ENCODE measurements at places on chromosomes 11 and 22.

- no peak for DNase-seq
Measured at GRCh38 chr11:108587109-108587508, 6.5 kb downstream of the EXPH5 start.

DNA sequence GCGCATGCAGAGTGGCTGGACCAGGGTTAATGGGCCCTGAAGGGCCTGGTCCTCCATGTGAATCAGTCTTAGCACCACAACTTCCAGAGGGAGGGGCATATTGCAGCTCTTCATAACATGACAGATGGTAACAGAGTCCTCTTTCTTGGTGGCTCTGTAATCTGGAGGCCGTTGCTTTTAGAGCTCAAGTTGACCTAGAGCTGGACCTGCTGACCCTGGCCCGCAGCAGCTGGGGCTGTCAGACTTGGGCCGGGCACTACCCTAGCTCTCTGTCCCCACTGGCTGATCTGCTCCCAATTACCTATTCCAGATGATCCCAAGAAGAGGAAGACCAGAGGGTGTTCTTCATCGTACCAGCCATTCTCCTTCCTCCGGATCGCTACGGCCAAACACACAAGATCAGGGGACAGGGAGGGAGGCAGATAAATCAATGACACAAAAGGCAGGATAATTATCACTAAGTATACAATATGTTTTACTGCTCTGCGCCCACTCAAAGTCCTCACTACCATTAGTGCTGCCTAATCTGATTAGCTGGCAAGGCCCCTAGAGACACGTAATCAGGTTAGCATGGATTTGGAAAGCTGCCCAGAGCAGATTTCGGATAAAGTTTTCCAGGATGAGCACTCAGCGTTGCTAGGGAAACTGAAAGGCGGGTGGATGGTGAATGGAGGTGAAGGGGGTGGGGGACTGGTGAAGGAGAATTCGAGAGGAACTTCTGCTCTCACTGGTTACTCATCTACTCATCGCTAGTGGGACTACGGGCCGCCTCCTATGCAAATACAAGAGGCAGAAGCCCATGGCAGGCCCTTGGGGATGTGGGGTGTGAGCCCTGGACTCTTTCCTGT is 64.5 kb upstream of the PHOX2A start:
- DNase-seq: no peak

DNA sequence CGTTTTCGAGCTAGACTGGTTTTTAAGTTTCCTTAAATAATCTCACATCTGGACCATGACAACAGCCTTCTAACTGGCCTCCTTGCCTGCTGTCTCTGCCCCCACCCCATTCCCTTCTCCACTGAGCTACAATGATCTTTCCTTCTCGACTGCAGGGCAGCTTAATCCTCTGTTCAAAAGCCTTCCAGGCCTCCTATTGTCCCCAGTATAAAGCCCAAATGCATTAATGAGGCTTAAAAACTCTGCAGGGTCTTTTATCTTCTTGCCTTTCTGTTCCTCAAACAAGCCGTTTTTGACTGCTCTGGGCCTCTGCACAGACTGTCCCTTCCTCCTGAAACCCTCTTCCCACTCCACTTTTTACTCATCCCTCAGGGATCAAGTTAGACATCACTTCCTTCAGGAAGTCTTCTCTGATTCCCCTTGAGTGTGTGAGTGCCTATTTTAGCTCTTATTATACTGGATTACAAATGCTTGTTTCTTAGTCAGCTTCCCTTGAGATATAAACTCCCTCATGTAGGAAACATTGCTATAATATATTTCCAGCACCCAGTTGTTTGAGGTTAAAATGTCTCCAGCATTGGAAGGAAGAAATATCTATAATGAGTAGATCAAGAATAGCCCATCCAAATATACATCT is 23.6 kb upstream of the PAMR1 start:
- DNase-seq: no peak

DNA sequence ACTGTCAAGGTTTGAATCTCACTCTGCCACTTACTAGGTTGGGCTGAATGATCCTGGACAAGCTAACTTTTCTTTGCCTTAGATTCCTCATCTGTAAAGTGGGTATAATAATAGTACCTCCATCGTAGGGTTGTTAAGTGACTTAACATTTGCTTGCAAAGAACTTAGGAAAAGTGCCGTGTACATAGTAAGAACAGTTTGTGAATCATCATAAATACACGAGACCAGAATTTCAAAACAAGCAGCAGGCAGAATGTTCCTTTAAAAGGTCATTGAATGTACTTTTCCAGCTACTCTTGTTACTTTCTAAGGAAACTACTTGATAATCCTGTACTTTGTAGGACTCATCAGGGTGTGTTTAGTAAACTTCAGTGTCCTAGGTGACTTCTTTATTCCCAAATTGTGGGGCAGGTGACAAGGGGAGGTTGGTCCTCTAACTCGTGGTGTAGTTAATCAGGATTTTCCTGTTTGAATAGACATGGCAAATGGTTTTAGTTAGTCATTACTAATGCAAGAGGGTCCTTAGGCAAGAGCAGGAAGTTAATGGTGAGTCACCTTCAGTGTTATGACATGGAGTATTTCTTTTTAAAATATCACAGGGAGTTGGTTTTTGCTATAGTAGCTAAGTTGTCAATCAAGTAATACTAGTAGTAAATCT is 67.9 kb downstream of the YAP1 start:
- DNase-seq: peak; percentile 56

DNA sequence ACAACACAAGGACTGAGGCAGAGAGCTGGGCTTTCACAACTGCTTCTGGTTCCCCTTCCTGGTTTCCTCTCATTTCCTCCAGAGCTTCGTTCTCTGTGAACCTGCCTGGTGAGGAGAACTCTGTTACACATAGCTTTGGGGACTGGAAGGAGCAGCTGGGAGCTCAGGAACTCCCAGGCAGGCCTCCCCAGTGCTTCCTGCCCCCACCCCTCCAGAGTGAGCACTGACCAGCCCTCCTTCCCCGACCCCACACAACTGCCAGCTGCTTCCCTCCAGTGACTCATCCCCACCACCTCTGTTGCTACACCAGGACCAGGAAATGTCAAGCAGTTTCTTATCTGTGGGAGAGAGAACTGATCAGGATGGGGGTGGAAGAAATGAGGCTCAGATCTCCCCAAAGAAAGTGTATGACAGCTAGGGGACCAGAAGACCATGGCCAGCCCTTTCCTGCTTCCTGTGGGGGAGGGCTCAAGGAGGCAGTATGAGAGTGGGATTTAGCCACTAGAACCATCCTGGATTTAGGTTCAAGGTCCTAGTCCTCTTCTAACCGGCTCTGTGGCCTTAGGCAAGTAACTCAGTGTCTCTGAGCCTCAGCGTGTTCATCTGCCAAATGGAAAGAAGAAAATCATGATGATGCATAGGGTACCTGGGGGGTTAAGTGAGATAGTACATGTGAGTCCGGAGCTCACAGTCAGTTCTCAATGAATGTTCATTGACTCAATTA is 4.5 kb upstream of the TP53I11 start:
- peak; percentile 94 for DNase-seq

- peak; percentile 35 for DNase-seq
Measured at GRCh38 chr11:102111011-102111786, 952 bp downstream of the YAP1 start.

DNA sequence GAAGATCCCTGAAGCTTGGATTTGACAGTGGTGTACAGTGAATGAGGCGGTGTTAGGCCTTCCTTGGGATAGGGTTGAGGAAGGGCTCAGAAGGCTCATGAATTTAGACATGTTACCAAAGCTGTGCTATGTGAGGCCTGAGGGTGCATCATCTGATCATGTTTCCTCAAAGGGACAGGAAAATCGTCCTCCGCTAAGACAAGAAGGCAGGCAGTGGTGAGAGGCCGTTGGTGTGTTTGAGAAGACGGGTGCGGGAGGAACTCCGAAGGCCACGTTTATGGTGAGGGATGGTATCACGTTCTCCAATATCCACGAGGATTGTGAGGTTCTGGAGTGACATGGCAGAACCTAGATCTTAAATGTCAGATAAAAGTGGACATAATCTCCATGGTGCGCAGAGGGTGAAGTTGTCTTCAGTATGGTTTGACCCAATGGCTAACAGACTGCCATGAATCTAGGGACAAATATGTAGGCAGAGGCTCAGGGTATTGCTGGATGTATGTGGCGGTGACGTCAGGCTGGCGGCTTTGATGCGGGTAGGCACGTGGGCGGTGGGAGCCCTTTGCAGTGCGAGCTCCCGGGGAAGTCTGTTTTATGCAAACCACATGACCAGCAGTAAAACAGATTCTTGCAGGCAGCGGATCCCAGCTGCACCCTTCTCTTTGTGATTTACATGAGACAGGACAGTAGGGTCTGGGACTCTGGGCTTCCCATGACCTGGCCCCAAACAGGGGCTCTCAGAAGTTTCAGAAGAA is 242.3 kb upstream of the B3GAT1 start:
- no peak for DNase-seq

DNA sequence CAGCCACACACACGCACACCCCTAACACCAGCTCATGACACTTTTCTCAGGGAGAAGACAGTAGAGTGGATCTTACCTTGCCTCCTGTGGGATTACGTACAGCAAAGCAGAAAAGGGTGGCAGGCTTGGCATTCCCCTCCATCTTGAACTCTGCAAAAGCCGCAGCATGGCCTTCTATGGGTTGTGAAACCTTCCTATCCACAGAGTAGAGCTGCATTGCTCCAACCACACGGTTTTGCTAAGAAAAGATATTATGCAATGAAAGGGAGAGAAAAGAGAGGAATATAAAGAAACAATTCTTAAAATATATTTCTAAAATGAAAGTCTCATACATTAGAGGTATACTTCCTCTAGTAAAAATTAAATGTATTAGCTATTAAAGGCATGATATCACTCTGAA is 48.8 kb downstream of the CLTCL1 start:
- no peak for DNase-seq

DNA sequence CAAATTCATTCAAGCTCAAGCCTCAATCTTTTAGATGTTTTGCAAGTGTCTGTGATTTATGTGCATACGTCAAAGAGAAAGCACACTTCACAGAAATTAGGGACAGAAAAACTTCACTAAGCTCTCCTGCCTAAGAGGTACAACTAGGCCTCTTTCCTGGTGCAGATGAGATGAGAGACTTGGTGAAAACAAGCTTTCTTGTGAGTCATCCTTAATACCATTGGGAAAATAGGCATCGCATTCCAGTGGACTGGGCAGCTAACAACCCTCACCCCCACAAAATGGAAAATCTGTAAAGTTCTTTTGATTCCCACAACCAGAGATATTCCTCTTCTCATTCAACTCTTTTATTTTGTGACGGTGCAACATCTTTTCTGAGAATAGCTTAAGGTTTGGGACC is 1110.4 kb upstream of the CCDC90B start:
- DNase-seq: no peak

DNA sequence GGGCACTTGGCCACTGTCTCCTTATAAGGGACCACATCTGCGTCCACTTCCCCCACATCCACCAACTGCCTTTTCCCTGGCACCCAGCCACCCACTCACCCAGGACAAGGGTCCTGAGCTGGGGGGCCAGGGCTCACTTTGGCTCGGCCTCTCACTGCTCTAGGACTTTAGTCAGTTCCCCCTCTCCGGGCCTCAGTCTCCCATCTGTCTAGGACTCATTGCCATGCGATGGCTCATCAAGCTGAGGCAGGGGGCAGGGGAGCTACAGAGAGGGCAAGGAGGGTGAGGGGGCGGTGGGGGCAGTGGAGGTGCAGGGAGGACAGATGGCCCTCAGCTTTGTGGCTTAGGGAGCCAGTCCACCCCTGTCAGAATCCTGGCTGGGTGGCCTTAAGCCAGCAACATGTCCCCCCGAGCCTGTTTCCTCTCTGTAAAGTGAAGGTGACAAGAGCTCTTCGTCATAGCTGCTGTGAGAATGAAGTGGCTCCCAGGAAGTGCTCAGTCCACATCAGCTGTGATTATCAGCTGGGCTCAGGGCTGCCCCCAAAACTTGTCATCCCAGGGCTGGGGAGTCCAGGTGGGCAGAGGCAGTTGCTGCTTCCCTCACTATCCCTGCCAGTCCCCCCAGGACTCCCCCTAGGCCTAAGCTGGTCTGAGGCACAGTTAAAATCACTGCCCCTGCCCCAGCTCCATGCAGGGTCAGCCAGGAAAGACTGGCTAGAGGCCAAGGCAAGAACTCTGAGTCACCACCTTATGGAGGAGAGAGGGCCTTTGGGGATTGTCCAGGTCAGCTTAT is 14.9 kb downstream of the RAC2 start:
- DNase-seq: no peak

DNA sequence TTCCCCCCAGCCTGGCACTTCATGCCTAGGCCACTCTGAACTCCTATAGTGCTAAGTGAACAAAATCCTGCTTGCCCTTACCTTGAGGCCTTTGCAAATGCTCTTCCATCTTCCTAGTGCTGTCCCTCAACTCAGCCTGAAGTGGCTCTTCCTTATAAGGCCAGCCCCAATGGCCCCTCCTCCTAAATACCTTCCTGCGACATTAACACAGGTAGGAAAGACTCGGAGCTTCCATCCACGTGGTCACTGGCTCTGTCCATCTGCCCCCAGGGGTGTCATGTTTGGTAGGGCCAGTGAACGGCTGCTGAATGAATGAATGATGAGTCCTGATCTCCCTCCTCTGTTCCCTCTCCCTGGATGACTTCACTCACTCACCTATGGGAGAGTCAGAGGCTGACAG is 4.2 kb downstream of the PDE2A start:
- DNase-seq: no peak

GRCh38 chr11:118621784-118622375 is 14.5 kb downstream of the PHLDB1 start:
- DNase-seq: no peak

- no peak for DNase-seq
Measured at GRCh38 chr11:43581370-43582023, 99.0 kb upstream of the HSD17B12 start.

GRCh38 chr22:40829131-40829530 is 10.0 kb upstream of the SLC25A17 start:
- no peak for DNase-seq

DNA sequence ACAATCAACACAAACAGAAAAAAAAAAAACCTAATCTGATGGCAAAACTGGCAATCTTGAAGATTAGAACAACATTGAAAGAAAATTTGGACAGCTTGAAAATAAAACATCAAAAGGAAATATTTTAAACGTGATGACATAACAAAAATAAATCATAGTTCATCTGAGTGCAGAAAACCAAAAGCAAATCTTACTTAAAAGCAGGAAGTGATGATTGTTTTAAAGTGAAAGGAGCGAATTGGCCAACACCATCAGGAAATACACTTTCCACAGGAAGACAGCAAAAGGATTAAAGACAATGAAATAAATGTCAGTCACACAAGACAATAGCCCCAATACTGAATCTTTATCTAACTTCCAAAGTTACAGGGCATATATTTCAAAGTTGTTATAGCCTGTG is 696.5 kb upstream of the CHORDC1 start:
- no peak for DNase-seq

DNA sequence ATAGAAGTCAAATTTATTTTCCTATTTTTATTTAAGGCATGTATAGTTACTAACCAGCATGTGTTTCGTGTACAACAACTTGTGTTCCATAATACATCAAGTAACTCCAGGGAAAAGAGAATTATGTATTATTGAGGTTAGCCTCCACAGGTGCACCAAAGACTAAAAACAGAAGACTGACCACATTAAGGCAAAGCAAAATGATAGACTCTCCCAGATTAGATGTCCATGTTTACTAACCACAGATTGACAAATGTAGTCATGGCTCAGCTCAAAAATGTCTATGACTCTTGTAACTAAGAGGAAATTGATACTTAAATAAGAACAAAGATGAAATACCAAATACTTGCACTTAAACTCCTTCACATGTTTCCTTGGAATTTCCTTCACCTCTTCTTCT is 238.5 kb downstream of the METTL15 start:
- no peak for DNase-seq
